ENCODE measurements at places on chromosomes 6 and 20. TPM values are rescaled to one million over a fixed set of nuclear protein-coding genes. Genes with fewer than 3 reads are reported as not detected.

GRCh38 chr20:36998652-36999051 is 47.1 kb upstream of the SAMHD1 start:
- no peaks in the 10 kb centered on the region for H3K27me3 ChIP-seq
- no peak overlapping the region for H3K4me3 ChIP-seq
- DNase-seq = no peak
- H3K27ac ChIP-seq = no peak overlapping the region
- no peaks in the 10 kb centered on the region for H3K36me3 ChIP-seq
- H3K4me1 ChIP-seq = no peaks in the 10 kb centered on the region

DNA sequence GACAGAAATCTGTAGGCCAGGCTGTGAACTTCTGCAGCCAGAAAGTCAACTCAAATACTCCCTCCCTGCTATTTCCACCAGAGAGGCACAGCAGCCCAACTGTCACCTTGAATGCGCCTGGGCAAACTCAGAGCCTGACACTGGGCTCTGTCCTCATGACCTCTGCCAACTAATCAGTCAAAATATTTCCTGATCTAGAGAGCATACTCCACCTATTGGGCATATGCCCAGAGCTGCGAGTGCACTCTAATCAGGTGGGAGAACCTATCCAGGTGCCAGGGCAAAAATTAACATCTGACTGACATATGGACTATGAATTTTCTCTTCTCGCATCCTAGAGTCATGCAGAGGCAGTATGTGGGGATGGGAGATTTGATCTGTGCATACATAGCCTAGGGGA is 406.3 kb upstream of the RUNX2 start:
- H3K36me3 ChIP-seq = no peaks in the 10 kb centered on the region
- DNase-seq = no peak
- H3K4me3 ChIP-seq = no peak overlapping the region
- H3K4me1 ChIP-seq = no peaks in the 10 kb centered on the region
- no peaks in the 10 kb centered on the region for H3K27me3 ChIP-seq
- H3K27ac ChIP-seq = no peak overlapping the region

DNA sequence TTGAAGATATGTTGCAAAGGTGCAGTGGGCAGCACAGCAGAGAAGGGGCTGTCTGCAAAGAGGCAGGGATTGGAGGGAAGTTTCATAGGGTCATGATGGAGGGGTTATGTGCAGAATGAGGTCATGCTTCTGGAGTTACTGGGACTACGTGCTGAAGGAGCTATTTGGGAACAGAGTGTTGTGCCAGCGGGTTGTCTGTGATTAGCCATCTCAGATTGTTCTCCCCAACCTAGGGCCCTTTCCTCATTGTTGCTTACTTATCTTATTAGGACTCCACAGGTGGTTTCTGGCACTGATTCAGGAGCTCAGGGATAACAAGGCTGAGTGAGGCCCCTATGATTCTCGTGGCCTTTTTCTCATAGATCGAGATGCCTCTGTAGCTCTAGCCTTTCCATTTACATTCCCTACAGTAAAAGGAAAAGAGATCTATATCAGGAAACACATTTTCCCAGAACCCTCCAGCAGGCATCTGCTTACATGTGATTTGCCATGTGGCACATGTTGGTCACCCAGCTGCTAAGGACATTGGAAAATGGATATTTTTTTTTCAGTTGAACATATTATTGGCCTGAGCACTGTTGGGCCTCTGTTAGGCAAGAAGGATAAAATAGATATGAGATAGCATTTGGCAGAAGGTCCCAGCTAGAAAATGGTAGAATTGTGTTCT is 429.6 kb upstream of the PLCB4 start:
- DNase-seq = no peak
- H3K27ac ChIP-seq = no peak overlapping the region
- H3K4me1 ChIP-seq = no peaks in the 10 kb centered on the region
- no peak overlapping the region for H3K4me3 ChIP-seq
- H3K27me3 ChIP-seq = no peaks in the 10 kb centered on the region
- H3K36me3 ChIP-seq = no peaks in the 10 kb centered on the region

DEFB129 gene
- not detected for total RNA-seq

Data from transverse colon (tissue), 4 donors.